ENCODE measurements at places on chromosomes 5 and 9. TPM values are rescaled to one million over a fixed set of nuclear protein-coding genes. Genes with fewer than 3 reads are reported as not detected.

The PDE6A gene
- total RNA-seq: not detected

The PCDHB13 gene
- 0.28 TPM for total RNA-seq

The FOXI1 gene
- total RNA-seq: not detected

The WDR38 gene
- total RNA-seq: not detected

The ADRA1B gene
- 0.14 TPM for total RNA-seq

The NRG2 gene
- 0.28 TPM for total RNA-seq

The CDC20B gene
- total RNA-seq: not detected

The PCDHB16 gene
- 0.18 TPM for total RNA-seq

The CCDC192 gene
- not detected for total RNA-seq

The FAM174A gene
- total RNA-seq: 24.3 TPM

The IFNA21 gene
- not detected for total RNA-seq

The NUTM2F gene
- total RNA-seq: not detected

The CHSY3 gene
- 7.7 TPM for total RNA-seq

The ZNF608 gene
- 7.1 TPM for total RNA-seq

The FBN2 gene
- 87.2 TPM for total RNA-seq

The GALNT12 gene
- 76.2 TPM for total RNA-seq

The ANKRD33B gene
- 8.4 TPM for total RNA-seq

The TMEM171 gene
- 1.1 TPM for total RNA-seq

The BARHL1 gene
- not detected for total RNA-seq

The C8G gene
- not detected for total RNA-seq

The IGFBPL1 gene
- not detected for total RNA-seq

The AHRR gene
- 27.0 TPM for total RNA-seq

The TMOD1 gene
- total RNA-seq: 0.57 TPM

The IL33 gene
- 202 TPM for total RNA-seq

The SPATA31A3 gene
- not detected for total RNA-seq

The EFNA5 gene
- 0.14 TPM for total RNA-seq

The QRFP gene
- total RNA-seq: not detected

The UBAP1 gene
- total RNA-seq: 29.3 TPM

The IL9 gene
- not detected for total RNA-seq

The ACOT12 gene
- 0.74 TPM for total RNA-seq

The HSPA4 gene
- 114 TPM for total RNA-seq

The NIPAL4 gene
- 0.14 TPM for total RNA-seq

The PCDHGA10 gene
- total RNA-seq: 4.3 TPM

The OTP gene
- not detected for total RNA-seq

The CSNK1G3 gene
- total RNA-seq: 60.5 TPM

The HMMR gene
- total RNA-seq: 4.2 TPM

The GKAP1 gene
- total RNA-seq: 1.3 TPM

The BTNL8 gene
- not detected for total RNA-seq

The NPDC1 gene
- 18.4 TPM for total RNA-seq

The SPINK6 gene
- 15.6 TPM for total RNA-seq

The IFNA2 gene
- not detected for total RNA-seq

The IRX1 gene
- total RNA-seq: not detected

The ECM2 gene
- 4.3 TPM for total RNA-seq

The BARX1 gene
- total RNA-seq: not detected

The UBQLN1 gene
- total RNA-seq: 74.0 TPM

The DRD1 gene
- under 0.01 TPM for total RNA-seq

The GALNT10 gene
- total RNA-seq: 39.9 TPM
